ENCODE measurements at places on chromosomes 16 and 17.

- no peak for DNase-seq
Observed at GRCh38 chr17:41315204-41315794, at the start of gene KRTAP17-1. KRTAP17-1 (minus strand) TSS chr17:41315710; CDS start chr17:41315650, 60 bp downstream.

DNA sequence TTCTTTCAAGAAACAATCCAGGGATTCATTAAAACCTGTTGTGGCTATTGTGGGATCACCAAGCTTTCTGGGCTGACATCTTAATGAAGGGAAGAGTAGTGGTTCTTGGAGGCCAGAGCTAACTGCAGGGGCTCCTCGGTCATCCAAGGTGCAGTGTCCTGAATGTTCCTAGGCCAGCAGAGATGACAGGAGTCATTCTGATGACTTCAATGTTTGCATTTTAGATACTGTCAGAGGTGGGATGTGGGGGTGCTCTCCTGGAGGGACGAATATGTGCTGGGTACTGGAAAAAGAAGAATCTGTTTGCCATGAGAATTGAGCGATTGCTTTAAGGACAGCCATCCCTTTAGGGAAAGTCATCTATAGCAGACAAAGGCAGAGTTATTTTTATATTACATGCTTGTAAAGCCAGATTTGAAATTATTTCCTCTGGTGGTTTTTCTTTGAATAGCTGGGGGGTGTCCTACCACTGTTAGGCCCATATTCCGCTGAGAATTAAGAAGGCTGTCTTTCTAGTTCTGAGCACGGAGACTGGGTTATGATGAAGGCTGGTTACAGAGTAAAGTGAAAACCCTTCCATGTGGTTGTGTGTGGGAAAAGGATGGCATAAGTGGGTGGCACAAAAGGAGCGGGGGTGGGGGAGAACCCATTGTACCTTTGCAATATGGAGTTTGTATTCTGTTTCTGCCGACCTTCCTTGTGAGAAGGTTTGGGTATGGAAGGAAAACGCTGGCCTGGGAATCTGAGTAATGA, 7.4 kb downstream of the HLF start:
- DNase-seq: no peak

DNA sequence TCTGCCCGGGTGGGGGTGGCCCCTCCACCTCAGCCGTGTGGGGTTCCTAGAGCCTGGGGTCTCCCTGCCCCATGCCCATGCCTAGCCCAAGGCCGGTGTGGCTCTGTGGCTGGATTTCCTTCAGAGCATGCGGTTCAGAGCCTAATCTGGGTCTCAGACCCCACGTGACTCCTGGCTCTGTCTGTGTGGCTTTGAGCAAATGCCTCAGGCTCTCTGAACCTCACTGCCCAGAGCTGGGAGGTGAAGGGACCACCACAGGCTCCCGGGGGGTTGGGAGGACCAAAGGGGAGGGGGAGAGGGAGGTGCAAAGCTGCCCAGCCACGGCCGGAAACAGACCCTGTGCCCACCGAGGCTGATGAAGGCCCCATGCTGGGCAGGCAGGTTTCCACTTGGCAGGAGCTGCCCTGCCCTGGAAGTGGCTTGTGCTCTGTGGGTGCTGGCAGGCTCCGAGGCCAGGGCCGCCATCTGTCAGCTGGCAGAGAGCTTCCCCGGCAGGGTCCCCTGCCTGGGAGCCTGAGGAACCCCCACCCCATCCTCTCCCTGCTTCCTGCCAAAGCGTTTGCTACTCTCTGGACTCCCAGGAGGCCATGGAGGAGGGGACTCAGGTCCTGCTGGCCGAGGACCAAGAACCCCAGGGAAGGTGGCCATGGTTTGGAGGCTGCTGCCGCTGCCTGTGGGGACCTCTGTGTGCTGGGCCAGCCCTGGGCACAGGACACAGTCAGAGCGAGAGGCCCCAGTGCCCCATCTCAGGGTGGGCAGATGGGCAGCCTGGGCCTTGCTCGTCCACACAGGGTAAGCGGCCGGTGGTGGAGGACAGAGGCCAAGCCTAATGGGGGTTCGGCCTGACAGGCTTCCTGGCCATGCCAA, 4.0 kb downstream of the CDH15 start:
- no peak for DNase-seq

- DNase-seq: no peak
Observed at GRCh38 chr16:52707676-52708337, 160.9 kb upstream of the TOX3 start.

DNA sequence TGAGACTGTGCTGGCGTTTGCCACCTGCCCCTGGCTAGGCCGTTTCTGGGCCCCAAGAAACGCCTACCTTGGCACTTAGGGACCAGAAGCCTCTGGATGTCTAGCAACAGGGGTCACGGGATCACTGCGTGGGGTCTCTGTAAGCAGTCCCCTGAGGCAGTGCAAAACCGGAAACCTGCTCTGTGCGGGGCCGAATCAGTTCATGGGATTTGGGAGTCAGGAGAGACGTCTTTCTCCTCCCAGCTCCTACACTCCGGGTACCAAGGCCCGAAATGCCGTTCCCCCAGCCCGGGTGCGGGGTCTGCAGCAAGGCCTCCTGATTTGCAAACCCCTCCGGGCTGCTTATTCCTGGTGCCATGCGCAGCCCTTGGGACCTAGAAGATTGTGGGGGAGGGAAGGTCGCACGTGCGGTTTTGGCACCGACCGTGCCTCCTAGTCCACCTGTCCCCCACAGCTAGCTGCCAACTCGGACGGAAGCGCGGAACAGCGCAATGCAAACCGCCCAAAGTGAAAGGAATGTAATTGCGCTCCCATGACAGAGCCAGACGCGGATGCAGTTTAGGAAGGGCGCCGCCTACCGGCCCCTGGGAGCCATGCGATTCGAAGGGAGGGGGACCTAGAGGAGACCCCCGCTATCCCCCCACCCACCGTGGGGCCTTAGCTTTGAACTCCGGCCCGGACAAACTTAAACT, 6.5 kb downstream of the IRX5 start:
- DNase-seq: peak; percentile 85

DNA sequence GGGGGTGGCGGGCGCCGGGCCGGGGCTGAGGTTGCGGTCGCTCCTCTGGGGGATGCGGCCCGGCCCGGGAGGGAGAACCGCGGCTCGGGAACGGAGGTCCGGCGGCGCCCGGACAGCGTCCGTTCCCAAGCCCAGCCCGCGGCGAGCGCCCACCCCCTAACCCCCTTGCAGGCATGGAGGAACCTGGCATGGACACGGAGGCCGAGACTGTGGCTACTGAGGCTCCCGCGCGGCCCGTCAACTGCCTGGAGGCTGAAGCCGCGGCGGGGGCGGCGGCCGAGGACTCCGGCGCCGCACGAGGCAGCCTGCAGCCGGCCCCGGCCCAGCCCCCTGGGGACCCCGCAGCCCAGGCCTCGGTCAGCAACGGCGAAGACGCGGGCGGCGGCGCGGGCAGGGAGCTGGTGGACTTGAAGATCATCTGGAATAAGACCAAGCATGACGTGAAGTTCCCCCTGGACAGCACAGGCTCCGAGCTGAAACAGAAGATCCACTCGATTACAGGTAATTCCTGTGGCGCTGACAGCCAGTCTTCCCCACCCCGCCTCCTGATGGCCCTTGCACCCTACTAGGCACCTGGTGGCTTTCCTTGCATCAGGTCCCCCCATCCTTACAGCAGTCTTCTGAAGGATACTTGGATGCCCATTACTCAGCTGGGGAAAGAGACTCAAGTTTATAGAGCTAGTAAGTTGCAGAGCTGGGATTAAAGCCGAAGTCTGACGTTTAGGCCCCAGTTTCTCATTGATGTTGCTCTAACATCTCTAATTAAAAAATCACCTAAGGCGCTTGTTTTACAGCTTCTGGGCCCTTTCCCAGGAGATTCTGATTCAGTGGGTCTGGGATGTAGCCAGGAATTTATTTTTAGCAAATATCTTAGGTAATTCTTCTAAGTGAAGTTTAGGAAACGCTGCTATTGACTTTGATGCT, 514 bp downstream of the UBFD1 start:
- DNase-seq: peak; percentile 45

- DNase-seq: no peak
Observed at GRCh38 chr16:68404736-68405345, 43.5 kb downstream of the SMPD3 start.

DNA sequence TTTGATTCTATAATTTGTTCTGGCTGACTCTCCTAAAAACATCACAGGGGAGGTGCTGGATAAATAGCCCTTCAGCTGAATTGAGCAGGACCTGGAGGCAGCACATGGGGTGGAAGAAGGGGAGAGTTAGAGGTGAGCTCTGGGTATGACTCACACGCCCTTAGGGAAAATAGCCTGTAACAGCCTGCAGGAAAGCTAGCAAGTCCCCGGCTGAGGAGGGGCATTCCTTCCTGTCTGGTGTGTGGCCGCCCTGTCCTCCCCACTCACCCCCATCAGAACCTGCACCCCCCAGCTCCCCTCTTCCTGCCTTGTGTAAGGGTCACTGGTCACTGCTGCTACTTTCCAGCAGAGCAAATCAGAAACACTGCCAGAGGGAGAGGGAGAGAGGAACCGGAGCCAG, 187.4 kb downstream of the C16orf95 start:
- DNase-seq: no peak

DNA sequence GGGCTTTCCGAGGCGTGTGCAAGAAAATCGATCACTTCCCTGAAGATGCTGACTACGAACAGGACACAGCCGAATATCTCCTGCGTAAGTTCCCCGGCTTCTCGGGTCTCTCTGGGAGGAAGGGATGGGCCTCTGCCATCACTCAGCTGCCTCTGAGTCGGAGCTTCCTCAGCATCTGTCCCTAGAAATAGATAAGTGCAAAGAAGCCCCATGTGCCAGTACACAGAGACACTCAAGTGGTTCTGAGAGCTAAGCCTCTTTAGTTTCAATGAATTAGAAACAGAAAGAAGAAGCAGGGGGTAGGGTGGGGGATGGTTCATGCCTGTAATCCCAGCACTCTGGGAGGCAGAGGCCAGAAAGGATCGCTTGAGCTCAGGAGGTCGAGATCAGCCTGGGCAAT, 90.6 kb downstream of the CACNG3 start:
- DNase-seq: no peak
